ENCODE measurements at places on chromosomes 12 and 14.

- no peak for DNase-seq
Observed at GRCh38 chr12:54409267-54409666, 9.8 kb downstream of the ITGA5 start.

DNA sequence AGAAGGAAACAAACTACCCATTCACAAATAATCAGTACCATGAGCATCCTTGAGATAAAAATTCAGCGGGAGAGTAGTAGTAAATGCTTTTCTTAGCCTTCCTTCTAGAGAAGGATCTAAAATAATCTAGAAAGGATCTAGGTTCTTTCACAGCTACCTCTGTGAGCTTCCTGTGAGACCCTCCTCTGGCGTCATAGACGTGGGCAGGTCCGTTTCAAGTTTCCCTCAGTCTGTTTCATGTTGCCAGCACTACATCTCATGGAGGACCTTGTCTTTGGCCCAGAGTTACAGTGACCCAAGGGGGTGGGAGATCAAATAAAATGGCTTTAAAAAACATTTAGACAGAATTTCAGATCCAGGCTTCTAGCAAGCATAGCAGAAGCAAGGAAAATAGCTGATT lies 13.6 kb downstream of the DAAM1 start:
- DNase-seq = no peak

DNA sequence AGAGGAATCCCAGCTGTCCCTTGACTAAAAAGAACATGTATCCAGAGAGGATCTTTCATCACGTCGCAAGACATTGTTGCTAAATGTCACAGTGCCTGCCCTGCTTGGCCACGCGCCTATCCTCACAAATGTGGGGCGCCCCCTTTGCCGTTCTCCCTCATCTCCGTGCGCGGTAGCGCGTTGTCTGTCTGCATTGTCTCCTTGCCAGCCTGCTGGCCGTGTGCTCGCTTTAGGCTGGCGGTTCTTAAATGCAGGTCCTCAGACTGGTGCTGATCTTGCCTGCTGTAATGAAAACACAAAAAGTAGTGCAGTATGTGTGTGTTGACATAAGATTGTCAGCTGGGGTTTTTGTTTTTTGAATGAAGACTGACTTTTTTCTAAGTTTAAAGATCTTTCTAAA lies 198.2 kb upstream of the RGS6 start:
- no peak for DNase-seq

DNA sequence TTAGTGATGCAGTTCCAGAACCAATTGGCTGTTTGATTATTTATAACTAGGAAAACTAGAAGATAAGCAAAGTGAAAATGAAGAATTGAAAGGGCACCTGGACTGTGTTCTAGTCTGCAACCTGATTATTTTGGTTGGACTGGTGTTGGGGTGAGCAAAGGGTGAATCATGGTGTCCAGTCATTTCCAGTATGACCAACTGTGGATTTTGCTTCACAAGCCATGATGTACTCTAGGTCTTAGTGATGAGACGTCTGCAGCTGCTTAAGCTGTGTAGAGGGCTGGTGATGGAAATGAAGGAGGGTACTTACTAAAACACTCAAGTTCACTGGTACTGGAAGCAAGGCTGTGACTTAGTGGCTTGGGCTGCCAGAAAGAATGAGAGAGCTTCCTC lies 193.2 kb upstream of the FRMD6 start:
- no peak for DNase-seq
